M059J (cell line): ENCODE measurements at places on chromosomes 1 and 21. TPM values are rescaled to one million over a fixed set of nuclear protein-coding genes. Genes with fewer than 3 reads are reported as not detected.

GRCh38 chr1:89499320-89499719, 25.3 kb upstream of the LRRC8B start:
- DNase-seq: peak; percentile 8

- DNase-seq: no peak
These were observed 14.9 kb downstream of the SNAP47 start for GRCh38 chr1:227749916-227750710.

DNA sequence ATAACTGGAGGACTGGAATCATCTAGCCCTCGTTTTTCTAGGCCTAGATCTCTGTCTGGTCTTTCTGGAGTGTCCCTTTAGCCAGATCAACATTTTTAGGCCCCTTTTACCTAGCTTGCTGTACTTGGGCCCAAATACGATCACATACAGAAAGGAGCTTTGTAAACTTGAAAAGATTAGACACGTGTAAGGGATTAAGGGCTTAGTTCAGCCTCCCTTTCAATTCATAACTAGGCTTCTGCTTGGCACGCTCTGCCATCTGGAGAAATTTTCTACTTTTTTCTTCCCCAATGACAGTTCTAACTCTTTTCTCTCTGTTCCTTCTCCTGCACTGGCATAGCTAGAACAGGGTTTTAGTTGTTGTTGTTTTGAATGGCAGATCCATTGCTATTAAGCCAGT, 153.3 kb upstream of the BEND5 start:
- no peak for DNase-seq

GRCh38 chr1:17919525-17920439, 164.6 kb downstream of the ACTL8 start:
- DNase-seq: peak; percentile 47

GRCh38 chr1:44808063-44808937, at the start of gene BTBD19:
TSS of gene BTBD19 (plus strand) at chr1:44808523. CDS start at chr1:44808821, 298 bp downstream.
- peak; percentile 92 for DNase-seq

The PADI4 gene
- total RNA-seq: 0.49 and 2.3 TPM in 2 replicates

GRCh38 chr1:95201905-95202304, 32.1 kb upstream of the RWDD3 start:
- DNase-seq: no peak

- peak; percentile 8 for DNase-seq
These were observed 11.0 kb downstream of the CNTN2 start for GRCh38 chr1:205054013-205054412.

DNA sequence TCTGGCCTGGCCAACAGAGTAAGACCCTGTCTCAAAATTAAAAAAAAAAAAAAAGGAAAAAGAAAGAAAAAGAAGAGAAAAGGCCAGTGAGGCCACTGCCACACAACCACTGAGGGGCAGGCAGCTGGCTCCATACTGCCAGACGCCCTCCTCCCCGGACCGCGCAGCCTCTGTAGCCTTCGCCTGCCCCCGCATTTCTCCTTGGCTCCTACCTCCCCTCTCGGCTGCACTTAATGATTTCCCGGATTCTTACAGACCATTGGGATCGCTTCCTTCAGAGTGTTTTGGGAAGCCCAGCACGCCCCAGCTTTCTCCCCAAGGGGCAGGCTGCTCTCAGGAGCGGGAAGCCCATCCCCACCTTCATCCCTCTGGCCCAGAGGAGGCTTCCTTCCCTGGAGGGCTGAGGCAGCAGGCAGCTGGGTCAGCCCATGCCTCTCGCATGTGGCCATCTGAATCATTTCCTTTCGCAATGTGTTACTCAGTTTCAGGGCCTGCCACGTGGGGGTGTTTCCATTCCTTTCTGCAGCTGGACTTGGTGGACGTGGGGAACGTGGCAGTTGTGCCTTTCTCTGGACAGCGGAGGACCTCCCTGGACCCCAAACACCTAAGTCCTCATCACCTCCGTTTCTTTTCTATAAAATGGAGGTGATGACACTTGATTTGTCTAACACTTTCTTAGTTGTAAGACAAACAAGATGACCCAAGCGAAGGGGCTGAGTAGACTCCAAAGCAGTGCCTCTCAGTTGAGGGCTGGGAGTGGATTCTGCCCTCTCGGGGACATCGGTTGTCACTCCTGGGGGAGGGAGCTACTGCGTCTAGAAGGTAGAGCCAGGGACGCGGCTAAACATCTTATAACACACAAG, 2.3 kb downstream of the SLC2A5 start:
- DNase-seq: peak; percentile 92

DNA sequence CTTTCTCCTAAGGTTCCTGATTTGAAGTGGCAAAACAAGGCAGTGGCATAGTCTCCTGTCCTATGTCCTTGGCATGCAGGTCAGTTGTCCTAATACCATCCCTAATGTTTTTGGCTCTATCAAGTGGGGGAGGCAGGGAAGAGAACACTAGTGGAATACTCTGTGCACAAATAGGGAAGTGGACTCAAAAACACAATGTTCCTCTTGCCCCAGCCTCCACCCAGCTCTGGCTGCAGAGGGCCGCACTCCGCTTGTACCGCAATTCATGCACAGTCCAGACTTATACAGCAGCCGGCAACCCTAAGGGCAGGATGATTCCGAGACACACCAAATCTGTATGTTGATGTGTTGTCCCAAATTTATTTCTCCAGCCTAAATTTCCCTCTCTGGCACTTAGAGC, 14.5 kb downstream of the PLEKHO1 start:
- no peak for DNase-seq

DNA sequence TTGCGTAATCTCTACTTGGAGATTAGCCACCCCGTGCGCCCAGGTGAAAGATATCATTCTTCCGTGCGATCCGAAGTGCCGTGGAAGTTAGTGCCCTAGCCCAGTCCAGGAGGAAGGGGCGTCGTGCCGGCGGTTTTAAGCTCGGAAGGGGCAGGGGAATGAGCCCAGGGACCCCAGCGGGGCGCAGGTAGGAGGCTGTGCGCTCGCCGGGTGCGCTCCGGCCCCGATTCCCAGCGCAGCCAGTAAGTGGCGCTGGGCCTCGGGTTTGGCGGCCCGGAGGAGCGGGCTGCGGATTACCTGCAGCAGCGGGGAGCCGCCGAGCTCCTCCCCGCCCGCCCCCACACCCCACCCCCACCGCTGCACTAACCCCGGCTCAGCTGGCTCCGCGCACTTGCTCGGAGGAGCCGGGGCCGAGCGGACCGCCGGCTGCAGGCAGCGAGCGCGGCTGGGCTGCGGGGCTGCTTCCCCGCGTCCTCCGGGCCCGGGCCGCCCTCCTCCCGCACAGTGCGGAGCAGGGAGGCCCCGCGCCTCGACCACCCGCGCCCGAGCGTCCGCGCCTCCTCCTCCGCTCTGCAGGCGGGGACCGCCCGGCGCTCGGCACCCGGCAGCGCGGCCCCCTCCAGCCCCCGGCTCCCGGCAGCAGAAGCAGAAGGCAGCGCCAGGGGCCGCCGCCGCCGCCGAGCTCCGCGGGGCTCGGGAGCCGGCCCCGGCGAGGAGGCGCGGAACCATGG, at the start of gene RYR2:
TSS of gene RYR2 (plus strand) at position 390 of the 731 bp plus-strand sequence. CDS start at position 728, 338 bp downstream.
- DNase-seq: no peak

GRCh38 chr1:227308367-227309336, 9.6 kb downstream of the CDC42BPA start:
- DNase-seq: no peak

- DNase-seq: peak; percentile 54
These were observed 134.4 kb upstream of the SMYD2 start for GRCh38 chr1:214146523-214146922.

The CYP4A11 gene
- not detected in 2 replicates for total RNA-seq

The CNST gene
- 6.8 and 14.7 TPM in 2 replicates for total RNA-seq

The TTC39A gene
- total RNA-seq: 0.67 and 2.0 TPM in 2 replicates

The EFNA4 gene
- 22.8 and 36.2 TPM in 2 replicates for total RNA-seq

GRCh38 chr1:110272045-110272444, 61.9 kb downstream of the KCNC4 start:
- DNase-seq: no peak

The GPR52 gene
- total RNA-seq: not detected in 2 replicates

DNA sequence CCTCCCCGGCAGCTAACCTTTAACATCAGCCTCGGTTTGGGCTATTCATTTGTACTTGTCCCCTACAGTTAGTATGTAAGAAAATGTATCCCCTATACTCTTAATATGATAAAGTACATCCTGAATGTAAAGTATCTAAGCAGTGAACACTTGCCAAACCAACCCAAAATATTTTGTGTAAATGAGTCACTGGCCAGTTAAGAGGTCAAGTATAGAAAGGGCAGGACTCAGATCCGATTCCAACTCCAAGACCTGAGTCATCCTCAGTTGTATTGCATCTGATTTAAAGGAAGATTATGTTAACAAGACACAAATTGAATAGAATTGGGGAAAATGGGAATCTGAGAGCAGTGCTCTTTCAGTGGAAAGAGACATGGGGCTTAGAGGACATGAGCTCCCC, 84.4 kb downstream of the CD58 start:
- peak; percentile 86 for DNase-seq

DNA sequence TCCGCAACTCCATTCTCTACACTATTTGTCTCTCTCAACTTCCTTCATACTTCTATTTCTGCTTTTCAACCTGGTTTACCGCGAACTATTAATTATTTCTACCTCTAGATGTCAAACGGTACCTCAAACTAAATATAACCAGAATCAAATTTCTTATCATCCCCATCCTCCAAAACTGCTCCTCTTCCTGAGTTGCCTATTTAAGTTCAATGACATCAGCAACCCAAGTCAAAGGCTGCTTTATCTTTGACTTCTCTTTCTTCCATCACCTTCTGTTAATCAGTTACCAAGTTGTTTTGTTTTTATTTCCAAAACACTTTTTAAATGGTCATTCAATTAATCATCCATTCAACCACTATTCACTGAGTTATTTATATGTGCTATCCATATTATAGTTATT, 171.9 kb downstream of the COL24A1 start:
- DNase-seq: no peak

GRCh38 chr21:35993875-35994490, 66.3 kb downstream of the SETD4 start:
- DNase-seq: no peak

The CBR1 gene
- total RNA-seq: 314 and 339 TPM in 2 replicates

- DNase-seq: peak; percentile 34
These were observed 6.9 kb upstream of the NUAK2 start for GRCh38 chr1:205328476-205328875.

DNA sequence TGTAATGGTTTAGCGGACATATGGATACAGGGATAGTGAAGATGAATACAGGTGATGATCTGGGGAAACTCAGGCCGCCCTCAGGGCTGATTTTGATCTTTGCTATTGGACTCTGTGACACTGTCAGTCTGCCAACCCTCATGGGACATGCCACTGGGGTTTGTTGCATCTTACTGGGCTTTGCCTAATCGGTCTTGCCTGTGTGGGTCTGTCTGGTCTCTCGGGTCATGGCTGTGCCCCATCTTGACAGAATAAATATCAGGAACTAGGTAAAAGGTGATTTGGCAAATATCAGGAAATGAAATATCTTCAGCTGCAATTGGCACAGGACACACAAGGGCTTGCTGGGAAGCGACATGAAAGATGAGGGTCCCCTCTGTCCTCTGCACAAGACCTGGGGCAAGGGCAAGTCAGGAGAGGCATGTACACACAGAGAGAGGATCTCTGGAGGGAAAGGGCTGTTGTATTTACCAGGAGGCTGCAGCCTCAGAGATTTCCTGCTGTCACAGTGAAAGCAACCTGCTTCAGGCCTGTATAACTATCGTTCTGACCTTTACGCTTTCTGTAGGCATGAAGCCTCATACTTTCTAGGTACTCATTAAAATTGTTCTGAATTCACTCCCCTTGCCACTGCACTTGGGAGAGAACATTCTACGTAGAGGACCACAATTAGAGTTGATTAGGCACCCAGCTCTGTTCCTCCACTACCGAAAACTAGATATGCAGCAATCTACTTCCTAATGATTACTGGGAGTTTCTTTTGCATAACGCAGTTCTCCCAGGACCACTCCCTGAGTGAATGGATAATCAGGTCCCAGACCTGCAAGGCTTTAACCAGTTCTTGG, 52.0 kb upstream of the GADD45A start:
- no peak for DNase-seq

The OPRD1 gene
- total RNA-seq: not detected in 2 replicates

DNA sequence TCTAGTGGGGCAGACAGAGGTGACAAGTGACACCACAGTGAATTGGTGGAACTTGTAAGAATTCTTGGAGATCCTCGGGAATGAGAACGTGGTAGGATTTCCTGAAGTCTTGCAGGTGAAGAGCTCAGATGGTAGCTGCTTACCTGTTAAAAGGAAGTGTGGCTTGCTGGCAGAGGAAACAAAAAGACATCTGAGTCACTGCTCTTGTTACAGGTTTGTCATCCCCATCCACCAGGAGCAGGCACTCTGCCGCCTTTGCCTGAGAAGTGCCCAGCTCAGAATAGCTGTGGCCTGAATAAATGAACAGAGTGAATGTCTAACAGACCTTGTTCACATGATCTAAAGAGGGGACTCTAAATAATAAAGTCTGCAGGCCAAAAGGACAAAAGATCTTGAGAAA, 12.3 kb upstream of the ZSCAN20 start:
- DNase-seq: peak; percentile 31

DNA sequence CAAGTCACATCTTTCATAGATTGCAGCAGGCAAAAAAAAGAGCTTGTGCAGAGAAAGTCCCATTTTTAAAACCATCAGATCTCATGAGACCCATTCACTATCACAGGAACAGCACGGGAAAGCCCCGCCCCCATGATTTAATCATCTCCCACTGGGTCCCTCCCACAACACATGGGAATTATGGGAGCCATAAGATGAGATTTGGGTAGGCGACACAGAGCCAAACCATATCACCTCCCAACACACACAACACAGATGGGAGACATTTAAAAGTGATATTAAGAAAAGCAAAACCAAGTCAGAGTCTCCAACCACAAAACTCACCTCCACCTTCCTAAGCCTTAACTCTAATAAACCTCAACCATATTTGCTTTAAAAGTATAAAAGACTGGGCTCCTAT, 61.5 kb upstream of the TIAM1 start:
- no peak for DNase-seq

DNA sequence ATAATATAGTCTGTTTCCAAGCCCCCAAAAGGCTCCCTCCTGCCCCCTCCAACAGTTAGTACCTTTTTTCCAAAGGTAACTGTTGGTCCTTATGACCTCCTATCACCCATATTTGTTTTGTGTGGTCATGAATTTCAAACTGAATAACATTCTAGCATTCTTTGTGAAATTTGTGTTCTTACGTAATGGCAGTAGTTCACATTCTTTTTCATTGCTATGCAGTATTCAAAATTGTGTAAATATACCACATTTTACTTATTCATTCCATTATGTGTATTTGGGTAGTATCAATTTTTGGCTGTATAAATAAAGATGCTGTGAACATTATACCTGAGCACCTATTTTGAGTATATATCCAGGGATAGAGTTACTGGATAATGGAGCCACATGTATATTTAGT, 13.4 kb downstream of the RNF11 start:
- DNase-seq: no peak

DNA sequence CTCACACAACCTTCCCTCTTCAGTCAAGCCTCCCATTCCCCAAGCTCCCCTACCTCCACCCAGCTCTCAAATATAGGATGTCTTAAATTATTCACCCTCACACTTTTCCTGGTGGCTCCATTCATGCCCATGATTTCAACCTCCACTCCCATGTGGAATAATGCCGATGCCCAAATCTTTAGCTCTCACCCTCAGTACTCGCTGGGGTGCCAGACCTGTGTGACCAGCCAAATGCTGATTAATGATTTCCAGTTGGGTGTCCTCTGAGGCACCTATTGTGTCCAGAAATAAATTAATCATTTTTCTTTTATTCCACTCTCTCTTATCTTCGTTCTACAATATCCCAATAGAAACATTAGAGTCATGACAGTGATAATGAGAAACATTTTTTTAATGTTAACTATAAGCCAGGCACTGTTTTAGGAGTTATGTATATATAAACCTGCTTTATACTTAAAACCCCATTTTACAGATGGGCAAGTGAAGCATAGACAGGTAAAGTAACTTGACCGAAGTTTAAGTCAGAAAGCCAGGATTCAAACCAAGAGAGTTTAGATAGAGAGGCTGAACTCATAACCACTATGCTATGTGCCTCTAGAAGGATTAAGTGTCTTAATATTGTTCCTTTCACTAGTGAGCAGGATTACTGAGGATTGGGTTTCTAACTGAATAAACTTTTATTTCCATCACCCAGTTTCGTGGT, 209.7 kb downstream of the DUSP10 start:
- no peak for DNase-seq
